ENCODE measurements at places on chromosomes 5 and 9. TPM values are rescaled to one million over a fixed set of nuclear protein-coding genes. Genes with fewer than 3 reads are reported as not detected.
A peak's percentile ranks its signal among the peaks of the same experiment; 100 is the strongest.

- peak; percentile 62 for DNase-seq
These were observed at the start of gene PHYKPL for GRCh38 chr5:178232124-178232919. TSS of gene PHYKPL (minus strand) at chr5:178232802. CDS start at chr5:178232550, 252 bp downstream.

DNA sequence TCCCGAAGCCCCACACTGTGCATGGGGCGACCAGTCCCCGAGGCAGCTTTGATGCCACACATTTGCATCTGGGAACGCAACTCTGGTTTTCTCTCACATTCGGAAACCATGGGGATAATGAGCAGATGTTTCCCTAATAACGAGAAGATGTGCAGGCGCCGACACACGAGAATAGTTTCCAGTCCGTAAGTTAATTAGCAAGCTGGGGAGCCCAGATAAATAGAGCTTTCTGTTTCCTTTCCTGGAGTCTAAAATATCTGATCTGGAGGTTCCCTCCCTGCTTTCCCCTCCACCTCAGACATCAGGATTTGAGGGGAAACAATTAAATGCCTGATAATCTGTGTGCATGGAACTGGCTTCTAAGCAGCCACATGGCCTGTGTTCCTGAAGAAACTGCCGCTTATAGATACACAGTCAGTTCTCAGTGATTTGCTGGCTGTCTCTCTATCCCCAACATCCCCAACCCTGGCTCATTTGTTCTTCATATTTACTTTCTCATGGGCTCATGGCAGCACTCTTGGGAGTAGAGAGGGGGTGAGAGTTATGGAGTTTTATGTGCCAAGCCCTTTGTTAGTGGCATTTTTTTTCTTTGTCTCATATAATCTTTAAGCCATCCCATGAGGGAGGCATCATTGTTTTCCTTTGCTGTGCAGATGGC lies 62.8 kb downstream of the PDZD2 start:
- DNase-seq, result no peak

GRCh38 chr5:163347671-163348070 lies 89.7 kb upstream of the CCNG1 start:
- peak; percentile 36 for DNase-seq

- DNase-seq, result no peak
These were observed 34.0 kb downstream of the GAPVD1 start for GRCh38 chr9:125295657-125296056.

HSPB3 gene
- polyA plus RNA-seq, result 6.7 TPM

SPINK4 gene
- polyA plus RNA-seq, result not detected

HSD17B4 gene
- polyA plus RNA-seq, result 176 TPM

PAPPA gene
- polyA plus RNA-seq, result 2.0 TPM
